ENCODE measurements at places on chromosomes 16 and 17. TPM values are rescaled to one million over a fixed set of nuclear protein-coding genes. Genes with fewer than 3 reads are reported as not detected.

- no peak overlapping the region for H3K27ac ChIP-seq
- peaks cover 15% of the 10 kb centered on the region for H3K4me1 ChIP-seq
- H3K4me3 ChIP-seq = no peak overlapping the region
- no peak for DNase-seq
- H3K27me3 ChIP-seq = peaks cover 97% of the 10 kb centered on the region
These were observed 2.6 kb downstream of the LHX1 start for GRCh38 chr17:36939802-36940312.

- no peak overlapping the region for H3K27ac ChIP-seq
- H3K4me3 ChIP-seq = no peak overlapping the region
- no peaks in the 10 kb centered on the region for H3K36me3 ChIP-seq
- no peak for DNase-seq
- H3K27me3 ChIP-seq = no peaks in the 10 kb centered on the region
These were observed 18.3 kb upstream of the DDX52 start for GRCh38 chr17:37661400-37662014.

- no peak for DNase-seq
- peak overlapping the region; percentile 90 for H3K4me3 ChIP-seq
- H3K36me3 ChIP-seq = no peaks in the 10 kb centered on the region
- peaks cover 36% of the 10 kb centered on the region for H3K27me3 ChIP-seq
These were observed 1.0 kb upstream of the IGF2BP1 start for GRCh38 chr17:48995974-48996721.

GRCh38 chr16:425740-426114 is 278 bp downstream of the RAB11FIP3 start:
- no peak for DNase-seq
- no peaks in the 10 kb centered on the region for H3K36me3 ChIP-seq
- H3K27ac ChIP-seq = no peak overlapping the region
- H3K4me1 ChIP-seq = peaks cover 25% of the 10 kb centered on the region
- H3K27me3 ChIP-seq = no peaks in the 10 kb centered on the region

DNA sequence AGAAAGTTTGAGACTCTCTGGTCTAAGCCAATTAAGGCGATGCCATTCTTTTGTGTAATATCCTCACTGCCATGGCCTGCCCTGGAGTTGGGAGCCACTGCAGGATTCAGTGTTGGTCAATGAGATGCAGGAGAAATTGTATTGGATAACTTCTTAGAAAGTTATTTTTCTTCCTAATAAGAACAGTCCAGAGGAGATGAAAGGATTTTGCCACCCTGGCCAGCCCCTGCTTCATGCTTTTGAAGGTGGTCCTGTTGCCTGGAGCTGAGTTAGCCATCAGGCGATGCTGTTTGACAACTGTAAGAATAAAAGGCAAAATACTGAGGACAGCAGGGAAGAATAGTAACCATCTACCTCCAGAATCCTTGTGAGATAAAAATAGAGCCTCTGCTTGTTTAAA is 35.4 kb upstream of the CNTNAP4 start:
- H3K36me3 ChIP-seq = no peaks in the 10 kb centered on the region
- H3K27ac ChIP-seq = no peak overlapping the region
- H3K27me3 ChIP-seq = no peaks in the 10 kb centered on the region
- H3K4me1 ChIP-seq = no peaks in the 10 kb centered on the region
- H3K4me3 ChIP-seq = no peak overlapping the region

DNA sequence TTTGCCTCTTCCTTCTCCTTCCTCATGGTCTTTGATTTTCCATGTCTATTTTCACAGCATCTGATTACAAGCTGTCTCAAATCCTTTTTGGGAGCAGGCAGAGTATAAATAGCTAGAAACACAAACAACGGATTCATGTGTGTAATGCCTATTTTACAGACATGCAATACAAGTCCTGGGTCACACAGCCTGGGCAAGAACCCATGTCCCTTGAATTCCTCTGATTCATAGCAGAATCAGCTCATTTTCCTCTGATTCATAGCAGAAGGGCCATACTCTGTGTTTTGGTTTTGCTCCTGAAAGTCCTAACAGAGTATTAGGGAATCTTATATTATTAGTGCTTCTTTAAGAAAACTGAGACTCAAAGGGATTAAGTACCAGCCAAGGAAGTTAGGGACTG is 71.3 kb downstream of the IRX5 start:
- H3K27me3 ChIP-seq = peaks cover under 1% of the 10 kb centered on the region
- peaks cover 17% of the 10 kb centered on the region for H3K4me1 ChIP-seq

- H3K4me1 ChIP-seq = no peaks in the 10 kb centered on the region
- no peak overlapping the region for H3K4me3 ChIP-seq
- H3K27ac ChIP-seq = no peak overlapping the region
- peaks cover 6% of the 10 kb centered on the region for H3K27me3 ChIP-seq
These were observed 18.2 kb upstream of the MEOX1 start for GRCh38 chr17:43679911-43680310.

DNA sequence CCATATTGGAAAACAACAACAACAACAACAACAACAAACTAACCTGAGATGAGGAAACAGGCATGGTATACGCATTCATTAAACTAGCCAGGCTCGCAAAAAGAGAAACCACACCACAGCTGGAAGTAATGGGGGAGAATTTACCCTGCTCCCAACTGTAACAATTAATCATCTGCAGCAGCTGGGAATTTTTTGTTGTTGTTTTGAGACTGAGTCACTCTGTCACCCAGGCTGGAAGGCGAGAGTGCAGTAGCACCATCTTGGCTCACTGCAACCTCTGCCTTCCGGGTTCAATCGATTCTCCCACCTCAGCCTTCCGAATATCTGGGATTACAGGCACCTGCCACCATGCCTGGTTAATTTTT is 16.3 kb downstream of the PRPSAP1 start:
- H3K27me3 ChIP-seq = no peaks in the 10 kb centered on the region
- peaks cover 14% of the 10 kb centered on the region for H3K36me3 ChIP-seq
- DNase-seq = peak; percentile 39
- H3K4me1 ChIP-seq = no peaks in the 10 kb centered on the region

DNA sequence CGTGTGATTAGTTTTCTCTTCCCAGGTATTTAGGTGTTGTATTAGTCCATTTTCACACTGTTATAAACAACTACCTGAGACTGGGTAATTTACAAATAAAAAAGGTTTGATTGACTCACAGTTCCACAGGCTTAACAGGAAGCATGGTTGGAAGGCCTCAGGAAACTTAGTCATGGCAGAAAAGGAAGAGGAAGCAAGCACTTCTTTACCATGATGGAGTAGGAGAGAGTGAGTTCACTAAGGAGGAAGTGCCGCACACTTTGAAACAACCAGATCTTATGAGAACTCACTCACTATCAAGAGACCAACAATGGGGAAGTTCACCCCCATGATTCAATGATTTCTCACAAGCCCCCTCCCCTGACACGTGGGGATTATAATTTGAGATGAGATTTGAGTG is 1343.7 kb upstream of the GOT2 start:
- no peaks in the 10 kb centered on the region for H3K36me3 ChIP-seq
- no peaks in the 10 kb centered on the region for H3K4me1 ChIP-seq
- H3K4me3 ChIP-seq = no peak overlapping the region
- no peak overlapping the region for H3K27ac ChIP-seq
- DNase-seq = no peak

DNA sequence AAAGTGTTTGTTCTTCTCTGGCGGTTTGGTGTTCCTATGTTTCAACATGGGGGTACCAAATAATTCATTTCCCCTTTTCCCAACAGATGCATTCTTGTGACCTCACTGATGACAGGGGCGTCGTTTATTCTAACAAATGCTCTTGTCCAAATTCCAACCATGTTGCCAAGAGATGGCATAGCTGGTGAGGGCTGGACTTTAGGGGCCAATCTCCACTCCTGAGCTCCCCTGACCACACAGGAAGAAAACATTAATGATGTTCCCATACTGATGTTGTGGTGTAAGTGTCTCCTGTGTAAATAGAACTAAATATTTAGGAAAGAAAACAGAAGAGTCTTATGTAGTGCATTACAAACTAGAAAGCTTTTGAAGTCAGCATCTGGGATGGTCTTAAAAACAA is 431.6 kb downstream of the CDH13 start:
- no peak for DNase-seq
- H3K36me3 ChIP-seq = no peaks in the 10 kb centered on the region
- no peak overlapping the region for H3K27ac ChIP-seq
- no peak overlapping the region for H3K4me3 ChIP-seq
- no peaks in the 10 kb centered on the region for H3K27me3 ChIP-seq

Gene SOCS1
- total RNA-seq = 20.2 TPM

DNA sequence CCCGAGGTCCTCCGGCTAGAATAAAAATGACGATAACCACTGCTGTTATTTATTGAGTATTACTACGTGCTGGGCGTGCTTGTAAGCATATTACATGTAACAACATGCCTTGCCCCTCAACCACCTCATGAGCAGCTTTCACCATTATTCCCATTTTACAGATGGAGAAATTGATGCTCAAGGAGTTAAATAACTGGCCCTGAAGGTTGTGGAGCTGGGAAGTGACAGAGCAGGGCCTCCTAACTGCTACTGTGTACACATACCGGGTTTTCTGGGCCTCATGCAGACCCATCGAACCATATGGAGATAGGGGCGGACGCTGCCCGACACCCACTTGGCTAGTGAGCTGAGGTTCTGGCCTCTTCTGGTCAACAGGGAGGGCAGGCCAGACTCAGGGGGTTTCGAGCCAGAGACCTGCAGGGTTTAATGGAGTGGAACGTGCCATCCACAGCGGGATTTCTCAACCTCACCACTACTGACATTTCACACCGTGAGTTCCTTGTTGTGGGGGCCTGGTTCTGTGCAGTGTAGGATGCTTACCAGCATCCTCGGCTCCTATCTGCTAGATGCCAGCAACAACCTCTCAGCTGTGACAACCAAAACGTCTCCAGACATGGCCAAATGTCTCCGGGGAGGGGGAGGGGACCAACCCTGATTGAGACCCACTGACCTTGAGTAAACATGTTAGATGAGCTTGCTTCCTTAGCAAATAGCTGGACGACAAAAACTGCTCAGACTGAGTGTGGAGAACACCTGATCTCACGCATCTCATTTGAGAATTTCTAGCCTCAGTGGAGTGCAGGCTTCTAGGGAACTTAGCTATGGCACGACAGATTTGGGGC is 432.0 kb downstream of the SLC39A11 start:
- no peaks in the 10 kb centered on the region for H3K36me3 ChIP-seq
- no peak overlapping the region for H3K4me3 ChIP-seq
- H3K27me3 ChIP-seq = no peaks in the 10 kb centered on the region
- peaks cover 5% of the 10 kb centered on the region for H3K4me1 ChIP-seq
- no peak for DNase-seq

GRCh38 chr17:32485261-32486110 is 1.3 kb upstream of the CDK5R1 start:
- no peak for DNase-seq
- peaks cover 32% of the 10 kb centered on the region for H3K4me1 ChIP-seq
- no peaks in the 10 kb centered on the region for H3K27me3 ChIP-seq
- H3K4me3 ChIP-seq = no peak overlapping the region

GRCh38 chr17:37701496-37701898 is 43.4 kb downstream of the HNF1B start:
- no peaks in the 10 kb centered on the region for H3K36me3 ChIP-seq
- H3K27me3 ChIP-seq = no peaks in the 10 kb centered on the region
- DNase-seq = no peak
- no peak overlapping the region for H3K27ac ChIP-seq
- H3K4me1 ChIP-seq = peaks cover 21% of the 10 kb centered on the region
- H3K4me3 ChIP-seq = no peak overlapping the region

Gene ANKRD11
- total RNA-seq = 213 TPM

Gene KRT40
- total RNA-seq = not detected

DNA sequence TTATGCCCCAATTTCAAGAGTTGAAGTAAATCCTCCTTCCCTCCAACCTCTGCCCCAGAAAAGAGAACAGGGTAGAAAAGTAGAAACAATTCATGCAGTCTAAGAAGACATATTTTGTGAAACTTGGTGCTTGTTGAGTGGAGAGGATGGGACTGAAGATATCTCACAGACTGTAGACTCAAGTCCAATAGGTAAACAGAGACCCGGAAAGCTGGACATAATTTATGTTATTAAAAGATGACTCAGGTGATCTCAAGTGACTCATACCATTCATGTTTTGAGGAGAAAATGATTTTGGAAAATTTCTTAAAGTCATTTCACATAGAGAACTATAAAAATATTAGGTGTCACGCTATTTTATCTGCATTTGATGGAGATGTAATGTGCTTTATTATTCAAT is 203.1 kb upstream of the SOX9 start:
- H3K36me3 ChIP-seq = no peaks in the 10 kb centered on the region
- no peaks in the 10 kb centered on the region for H3K27me3 ChIP-seq
- H3K27ac ChIP-seq = no peak overlapping the region
- H3K4me1 ChIP-seq = peaks cover 11% of the 10 kb centered on the region

Gene C1QTNF1
- total RNA-seq = 2.2 TPM

DNA sequence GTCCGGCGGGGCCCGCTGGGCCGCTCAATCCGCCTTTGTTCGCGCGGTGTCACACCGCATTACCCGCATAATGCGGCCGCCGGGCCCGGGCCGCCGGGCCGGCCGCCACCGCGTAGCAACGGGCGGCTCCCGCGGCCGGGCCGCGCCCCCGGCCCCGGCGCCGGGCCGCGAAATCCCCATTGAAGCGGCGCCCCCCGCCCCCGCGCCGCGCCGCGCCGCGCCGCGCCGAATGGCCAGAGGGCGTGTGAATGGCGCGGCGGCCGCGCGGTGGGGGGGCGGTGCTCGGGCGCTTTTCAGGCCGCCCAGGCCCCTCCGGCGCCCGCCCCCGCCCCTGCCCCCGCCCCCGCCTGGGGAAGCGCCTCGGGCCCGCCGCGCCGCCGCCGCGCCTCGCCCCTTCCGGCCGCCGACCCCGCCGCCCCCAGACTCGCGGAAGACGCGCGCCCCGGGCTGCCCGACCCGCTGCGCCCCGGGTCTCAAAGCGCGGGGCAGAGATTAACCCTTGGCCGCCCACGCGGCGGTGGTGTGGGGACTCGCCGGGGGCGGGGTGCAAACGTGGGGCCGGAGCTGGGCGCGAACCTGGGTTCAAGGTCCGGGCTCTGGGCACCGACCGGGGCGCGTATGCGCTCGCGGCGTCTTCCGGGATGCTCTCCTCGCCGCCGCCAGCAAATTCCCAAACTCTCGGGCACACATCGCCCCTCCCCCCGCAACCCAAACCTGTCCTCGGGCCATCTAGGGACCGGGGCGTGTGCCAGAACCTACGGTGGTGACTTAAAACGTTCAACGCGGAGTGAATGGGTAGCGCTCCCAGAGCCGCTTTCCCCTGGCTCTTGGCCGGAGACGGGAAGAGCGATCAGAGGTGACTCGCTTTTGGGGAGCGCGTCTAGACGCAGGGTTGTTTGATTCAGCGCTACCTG is 46.7 kb downstream of the WNT3 start:
- H3K36me3 ChIP-seq = no peaks in the 10 kb centered on the region
- no peak overlapping the region for H3K27ac ChIP-seq
- no peak for DNase-seq
- H3K4me3 ChIP-seq = peak overlapping the region; percentile 48
- peaks cover 3% of the 10 kb centered on the region for H3K4me1 ChIP-seq

Gene SNAI3
- total RNA-seq = 0.22 TPM
